Cardiac muscle cell (in vitro differentiated cells and primary cell): ENCODE measurements at places on chromosomes 6 and 20.

DNA sequence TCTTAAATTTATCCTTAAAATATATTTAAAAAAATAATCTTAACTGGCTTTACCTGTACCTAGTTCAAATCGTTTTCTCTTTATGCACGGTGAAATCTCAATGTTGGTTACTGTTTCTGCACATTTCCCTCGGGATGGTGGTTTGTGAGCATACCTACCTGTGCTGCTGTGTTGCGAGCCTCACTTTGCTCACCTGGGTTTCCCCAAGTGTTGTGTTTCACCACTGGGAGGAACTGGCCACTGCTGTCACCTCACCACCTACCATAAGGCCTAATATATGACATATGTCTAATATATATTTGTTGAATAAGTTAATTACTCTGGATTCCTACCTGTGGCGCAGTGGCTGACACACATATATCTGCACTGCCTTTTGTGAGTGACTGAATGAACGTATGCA lies 493.5 kb upstream of the FLRT3 start:
- H3K27ac ChIP-seq, result no peak overlapping the region
- no peaks in the 10 kb centered on the region for H3K36me3 ChIP-seq
- DNase-seq, result no peak
- no peaks in the 10 kb centered on the region for H3K4me1 ChIP-seq

DNA sequence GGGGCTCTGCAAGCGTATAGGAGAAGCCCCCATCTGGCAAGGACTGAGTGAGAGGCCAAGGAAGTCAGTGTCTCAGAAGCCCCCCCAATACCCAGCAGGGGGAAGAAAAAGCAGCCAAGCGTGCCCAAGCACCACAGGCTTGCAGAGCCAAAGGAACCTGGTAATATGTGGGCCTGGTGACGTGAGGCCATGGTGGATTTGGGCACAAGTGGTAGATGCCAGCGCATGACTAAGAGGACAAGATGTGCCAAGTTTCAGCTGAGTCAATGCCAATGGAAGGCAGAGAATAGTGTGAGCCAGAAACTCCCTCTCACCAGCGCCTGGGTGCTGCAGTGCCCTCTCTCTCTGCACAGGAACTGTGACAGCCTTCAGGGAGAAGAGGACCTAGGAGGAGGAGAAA lies 110.0 kb downstream of the QRSL1 start:
- H3K36me3 ChIP-seq, result no peaks in the 10 kb centered on the region
- H3K27me3 ChIP-seq, result no peaks in the 10 kb centered on the region
- no peak overlapping the region for H3K27ac ChIP-seq
- H3K4me3 ChIP-seq, result no peak overlapping the region
- H3K4me1 ChIP-seq, result no peaks in the 10 kb centered on the region

DNA sequence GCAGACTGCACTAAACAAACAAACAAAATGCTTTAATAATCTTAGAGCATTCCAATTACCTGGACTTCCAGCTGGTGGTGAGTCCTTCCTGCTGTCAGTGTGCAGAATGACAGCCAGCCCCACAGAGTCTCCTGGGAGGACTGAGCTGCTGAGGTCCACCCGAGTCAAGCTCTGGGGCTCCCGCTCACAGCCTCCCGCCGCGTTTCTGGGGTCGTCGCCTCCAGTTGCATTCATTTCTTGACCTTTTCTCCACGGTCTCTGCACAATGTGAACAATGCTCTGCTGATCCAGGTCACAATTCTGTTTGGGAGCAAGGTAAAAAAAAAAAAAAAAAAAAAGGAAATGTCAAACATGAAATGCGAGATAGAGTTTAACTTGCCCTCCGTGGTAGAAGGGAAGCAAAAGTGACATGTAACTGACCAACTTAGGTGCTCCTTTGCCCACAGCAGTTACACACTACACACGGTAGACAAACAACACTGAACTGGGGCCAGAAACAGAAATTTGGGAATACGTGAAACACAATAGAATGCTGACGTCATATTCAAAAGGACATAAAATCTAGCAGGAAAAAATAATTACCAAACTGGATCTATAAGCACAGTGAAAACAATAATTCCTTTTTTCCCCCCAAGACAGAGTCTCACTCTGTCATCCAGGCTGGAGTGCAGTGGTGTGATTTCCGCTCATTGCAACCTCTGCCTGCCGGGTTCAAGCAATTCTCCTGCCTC lies 464.9 kb downstream of the PRKN start:
- H3K27ac ChIP-seq, result no peak overlapping the region
- no peaks in the 10 kb centered on the region for H3K27me3 ChIP-seq
- peaks cover 17% of the 10 kb centered on the region for H3K4me1 ChIP-seq
- H3K4me3 ChIP-seq, result no peak overlapping the region
- H3K36me3 ChIP-seq, result no peaks in the 10 kb centered on the region

- H3K36me3 ChIP-seq, result no peaks in the 10 kb centered on the region
- H3K27me3 ChIP-seq, result no peaks in the 10 kb centered on the region
- H3K27ac ChIP-seq, result no peak overlapping the region
- DNase-seq, result no peak
- H3K4me1 ChIP-seq, result no peaks in the 10 kb centered on the region
Measured at GRCh38 chr20:12315652-12316051, 398.0 kb downstream of the BTBD3 start.

DNA sequence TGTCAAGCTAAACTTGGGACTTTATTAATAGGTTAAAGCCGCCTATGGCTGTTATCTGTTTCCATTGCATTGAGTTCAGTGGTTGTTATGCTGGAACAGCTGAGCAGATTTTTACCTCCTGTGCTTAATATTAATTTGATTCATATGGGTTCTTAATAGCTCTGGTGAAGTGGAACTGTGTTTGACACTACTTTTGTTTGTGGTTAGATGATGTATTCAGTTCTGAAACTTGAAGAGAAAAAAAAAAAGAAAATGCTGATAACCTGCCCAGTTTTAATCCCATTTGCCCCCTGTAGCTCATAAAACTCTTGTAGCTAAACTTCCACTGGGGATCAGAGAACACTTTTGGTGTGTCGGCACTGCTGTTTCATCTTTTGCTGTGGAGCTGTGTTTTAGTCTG lies 117.8 kb downstream of the ZDHHC14 start:
- no peak overlapping the region for H3K27ac ChIP-seq
- H3K4me3 ChIP-seq, result no peak overlapping the region
- H3K4me1 ChIP-seq, result no peaks in the 10 kb centered on the region
- H3K36me3 ChIP-seq, result no peaks in the 10 kb centered on the region

- H3K36me3 ChIP-seq, result no peaks in the 10 kb centered on the region
- DNase-seq, result no peak
- H3K4me3 ChIP-seq, result no peak overlapping the region
- no peaks in the 10 kb centered on the region for H3K4me1 ChIP-seq
Measured at GRCh38 chr6:4560221-4561077, 215.8 kb upstream of the CDYL start.

DNA sequence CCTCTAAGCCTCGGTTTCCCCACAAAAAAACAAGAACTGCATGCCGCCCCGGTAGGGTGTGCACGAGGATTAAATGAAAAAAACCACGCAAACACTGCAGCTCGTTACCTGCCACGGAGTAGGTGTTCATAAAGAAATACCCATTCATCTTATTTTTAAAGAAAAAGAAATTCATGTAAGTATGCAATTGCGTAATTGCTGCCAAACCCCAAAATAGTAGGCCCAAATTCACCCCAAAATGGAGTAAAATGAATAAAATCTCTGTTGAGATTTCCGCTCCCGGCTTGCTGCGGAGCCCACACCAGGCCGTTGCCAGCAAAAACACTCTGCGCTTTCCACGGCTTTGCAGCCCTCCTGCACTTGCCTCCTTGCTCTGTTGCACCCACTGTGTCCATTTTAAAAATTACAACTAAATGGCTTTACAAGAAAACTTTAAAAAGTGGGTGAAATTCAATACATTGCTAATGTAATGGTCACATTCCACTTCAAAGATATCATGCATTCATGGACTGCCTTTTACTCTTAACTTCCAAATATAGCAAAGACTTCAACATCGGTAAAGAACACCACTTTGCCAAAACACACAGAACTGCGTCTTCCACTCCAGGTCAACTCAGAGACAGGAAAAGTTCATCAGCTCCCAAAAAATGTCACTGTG lies 125.0 kb downstream of the ZMYND8 start:
- H3K27me3 ChIP-seq, result no peaks in the 10 kb centered on the region
- no peak overlapping the region for H3K4me3 ChIP-seq
- peaks cover 47% of the 10 kb centered on the region for H3K36me3 ChIP-seq
- H3K27ac ChIP-seq, result peak overlapping the region; percentile 34
- DNase-seq, result peak; percentile 61
- peaks cover 28% of the 10 kb centered on the region for H3K4me1 ChIP-seq

- no peak overlapping the region for H3K4me3 ChIP-seq
- no peaks in the 10 kb centered on the region for H3K27me3 ChIP-seq
- H3K4me1 ChIP-seq, result no peaks in the 10 kb centered on the region
- DNase-seq, result no peak
- H3K36me3 ChIP-seq, result no peaks in the 10 kb centered on the region
- no peak overlapping the region for H3K27ac ChIP-seq
Measured at GRCh38 chr6:3323148-3323547, 64.4 kb downstream of the PSMG4 start.

DNA sequence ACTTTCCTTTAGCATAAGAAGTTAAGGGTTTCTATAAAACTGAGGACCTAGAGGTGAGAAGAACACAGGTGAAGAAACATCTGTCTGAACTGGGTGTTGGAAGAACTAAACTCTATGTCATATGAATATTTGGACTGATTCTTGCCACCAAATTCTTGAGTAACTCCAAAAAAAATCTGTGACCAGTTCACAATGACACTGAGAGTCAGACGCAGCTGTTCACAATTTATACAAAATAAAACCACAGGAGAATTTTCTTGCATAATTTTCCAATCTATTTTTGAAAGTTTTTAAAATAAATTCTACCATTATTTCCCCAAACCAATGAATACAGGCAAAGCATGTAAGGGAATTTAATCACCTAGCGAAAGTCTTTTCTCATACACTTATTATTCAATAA lies 148.1 kb upstream of the TCF21 start:
- H3K4me3 ChIP-seq, result no peak overlapping the region
- H3K36me3 ChIP-seq, result no peaks in the 10 kb centered on the region
- H3K27me3 ChIP-seq, result no peaks in the 10 kb centered on the region
- no peaks in the 10 kb centered on the region for H3K4me1 ChIP-seq
- H3K27ac ChIP-seq, result no peak overlapping the region

- no peak overlapping the region for H3K4me3 ChIP-seq
- H3K27me3 ChIP-seq, result no peaks in the 10 kb centered on the region
- H3K27ac ChIP-seq, result no peak overlapping the region
- no peak for DNase-seq
Measured at GRCh38 chr20:1338096-1338495, 9.2 kb upstream of the SDCBP2 start.

DNA sequence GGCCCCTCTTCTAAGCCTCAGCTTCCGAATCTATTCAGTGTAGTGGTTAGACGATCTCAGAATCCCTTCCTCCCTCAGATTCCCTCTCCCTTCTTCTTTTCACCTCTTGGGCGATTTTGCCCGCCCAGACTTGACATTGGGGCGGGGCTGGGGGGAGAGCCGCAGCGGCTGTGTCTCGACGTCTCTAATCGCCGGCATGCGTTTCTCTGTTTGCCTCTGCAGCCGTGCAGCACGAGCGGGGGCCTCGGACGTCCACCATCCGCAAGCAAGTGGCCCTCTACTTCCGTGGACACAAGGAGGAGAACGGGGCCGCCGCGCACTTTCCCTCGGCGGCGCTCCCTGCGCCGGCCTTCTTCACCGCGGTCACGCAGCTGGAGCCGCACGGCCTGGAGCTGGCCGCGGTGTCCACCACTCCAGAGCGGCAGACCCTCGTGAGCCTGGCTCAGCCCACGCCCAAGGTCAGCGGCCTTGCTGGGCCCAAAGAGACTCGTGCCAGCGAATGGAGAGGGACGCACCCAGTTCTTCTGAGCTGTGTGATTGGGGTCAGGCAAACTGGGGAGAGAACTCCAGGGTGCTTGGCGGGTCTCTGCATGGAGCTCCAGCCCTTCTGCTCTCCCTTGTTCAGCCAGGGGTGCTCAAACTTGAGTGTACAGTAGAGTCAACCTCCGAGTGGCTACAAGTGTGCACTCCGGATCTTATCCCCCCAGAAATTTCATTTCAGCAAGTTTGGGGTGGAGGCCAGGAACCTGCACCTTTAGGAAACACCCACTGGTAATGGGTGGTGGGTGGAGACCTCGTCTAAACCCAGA lies 10.7 kb downstream of the NR2E1 start:
- no peak overlapping the region for H3K27ac ChIP-seq
- H3K36me3 ChIP-seq, result no peaks in the 10 kb centered on the region
- H3K4me3 ChIP-seq, result peak overlapping the region; percentile 11
- H3K4me1 ChIP-seq, result no peaks in the 10 kb centered on the region
- no peak for DNase-seq
- peaks cover 100% of the 10 kb centered on the region for H3K27me3 ChIP-seq

- H3K4me1 ChIP-seq, result peaks cover 18% of the 10 kb centered on the region
- H3K4me3 ChIP-seq, result peak overlapping the region; percentile 74
- H3K27me3 ChIP-seq, result no peaks in the 10 kb centered on the region
- DNase-seq, result peak; percentile 82
- peaks cover 5% of the 10 kb centered on the region for H3K36me3 ChIP-seq
- peak overlapping the region; percentile 97 for H3K27ac ChIP-seq
Measured at GRCh38 chr6:12012558-12013306, 620 bp downstream of the HIVEP1 start.

- no peak overlapping the region for H3K27ac ChIP-seq
- no peak overlapping the region for H3K4me3 ChIP-seq
- DNase-seq, result no peak
- H3K36me3 ChIP-seq, result no peaks in the 10 kb centered on the region
Measured at GRCh38 chr6:12327391-12327790, 37.2 kb downstream of the EDN1 start.

DNA sequence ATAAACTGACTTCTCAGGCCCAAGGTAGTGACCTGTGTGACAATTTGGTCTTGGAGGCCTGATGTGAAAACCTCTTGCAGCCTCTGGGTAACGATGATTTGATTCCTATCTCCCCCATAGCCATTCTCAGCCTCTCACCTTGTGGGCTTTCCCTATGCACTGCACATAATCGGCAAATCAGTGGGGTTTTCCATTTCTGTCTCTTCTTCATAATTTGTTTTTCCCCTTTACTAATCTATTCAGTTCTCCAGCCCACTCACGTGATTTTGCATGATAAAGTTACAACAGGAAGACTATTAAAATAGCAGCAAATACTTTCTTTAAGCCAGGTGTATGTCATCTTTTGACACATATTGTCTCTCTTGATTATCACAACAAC lies 893.7 kb downstream of the TFAP2A start:
- peaks cover under 1% of the 10 kb centered on the region for H3K4me1 ChIP-seq
- H3K36me3 ChIP-seq, result no peaks in the 10 kb centered on the region
- no peaks in the 10 kb centered on the region for H3K27me3 ChIP-seq
- DNase-seq, result no peak
